ENCODE measurements at places on chromosomes 1 and 21. TPM values are rescaled to one million over a fixed set of nuclear protein-coding genes. Genes with fewer than 3 reads are reported as not detected.

DNA sequence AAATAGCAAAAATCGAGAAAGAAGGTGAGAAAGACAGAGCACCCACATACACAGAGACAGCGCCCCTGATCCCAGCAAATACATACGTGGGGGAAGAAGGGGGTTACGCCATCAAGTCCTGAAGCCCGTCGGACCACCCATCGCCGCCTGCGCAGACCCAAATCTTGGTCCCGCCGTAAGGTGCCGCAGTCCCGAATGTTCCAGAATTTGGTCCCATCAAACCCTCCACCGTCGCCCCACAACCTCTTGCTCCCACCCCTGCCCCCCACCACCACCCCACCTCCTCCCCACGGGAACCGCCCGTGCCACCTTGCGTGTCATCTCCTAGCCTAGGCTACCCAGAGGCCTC is 71.7 kb downstream of the CD46 start:
- peak; percentile 47 for DNase-seq

DNA sequence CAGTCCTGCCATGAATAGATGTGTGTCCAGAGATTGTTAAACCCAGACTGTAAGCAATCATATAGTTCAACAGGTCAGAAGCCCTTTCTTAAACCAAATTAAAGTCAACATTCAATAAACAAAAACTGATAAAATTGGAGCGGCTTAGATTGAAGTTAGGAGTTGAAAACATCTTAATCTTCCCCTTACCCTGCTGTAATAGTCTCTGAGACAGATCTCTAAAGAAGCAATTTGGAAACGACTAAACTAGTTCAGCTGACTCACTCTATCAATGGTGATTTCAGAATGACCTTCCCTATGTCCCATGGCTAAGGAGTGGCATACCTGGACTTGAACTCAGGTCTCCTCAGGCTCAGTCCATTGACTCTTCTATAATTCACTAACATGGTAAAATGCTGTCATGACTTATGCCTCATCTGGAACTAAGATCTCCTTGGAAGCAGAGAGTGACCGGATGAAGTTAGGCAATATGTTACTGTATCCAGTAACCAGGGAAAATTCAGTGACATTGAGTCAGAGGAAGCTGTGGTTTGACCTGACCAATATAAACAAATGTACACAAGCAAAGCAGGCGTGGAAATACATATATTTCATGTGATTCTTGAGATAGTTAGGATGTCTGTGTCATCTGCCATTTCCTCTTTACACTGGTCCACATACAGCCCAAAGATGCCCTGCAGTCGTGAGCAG is 30.1 kb downstream of the SGIP1 start:
- no peak for DNase-seq

DNA sequence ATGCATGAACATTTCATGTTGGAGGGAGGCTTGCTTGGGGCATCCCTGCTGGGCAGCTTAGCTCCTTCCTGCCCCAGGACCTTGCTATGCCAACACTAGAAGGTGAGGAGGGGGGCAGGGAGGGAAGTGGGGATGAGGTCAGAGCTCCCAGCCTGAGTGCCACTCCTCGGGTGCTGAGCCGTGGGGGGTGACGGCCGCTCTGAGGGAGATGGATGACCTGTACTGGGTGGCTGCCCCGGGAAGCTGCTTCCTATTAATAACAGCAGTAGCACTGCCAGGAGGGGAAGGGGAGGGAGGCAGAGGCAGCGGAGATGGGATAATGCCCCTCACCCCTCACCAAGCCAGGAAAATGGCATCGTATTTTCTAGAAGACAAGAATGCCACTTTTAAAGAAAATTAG is 60.6 kb downstream of the UBIAD1 start:
- no peak for DNase-seq

DNA sequence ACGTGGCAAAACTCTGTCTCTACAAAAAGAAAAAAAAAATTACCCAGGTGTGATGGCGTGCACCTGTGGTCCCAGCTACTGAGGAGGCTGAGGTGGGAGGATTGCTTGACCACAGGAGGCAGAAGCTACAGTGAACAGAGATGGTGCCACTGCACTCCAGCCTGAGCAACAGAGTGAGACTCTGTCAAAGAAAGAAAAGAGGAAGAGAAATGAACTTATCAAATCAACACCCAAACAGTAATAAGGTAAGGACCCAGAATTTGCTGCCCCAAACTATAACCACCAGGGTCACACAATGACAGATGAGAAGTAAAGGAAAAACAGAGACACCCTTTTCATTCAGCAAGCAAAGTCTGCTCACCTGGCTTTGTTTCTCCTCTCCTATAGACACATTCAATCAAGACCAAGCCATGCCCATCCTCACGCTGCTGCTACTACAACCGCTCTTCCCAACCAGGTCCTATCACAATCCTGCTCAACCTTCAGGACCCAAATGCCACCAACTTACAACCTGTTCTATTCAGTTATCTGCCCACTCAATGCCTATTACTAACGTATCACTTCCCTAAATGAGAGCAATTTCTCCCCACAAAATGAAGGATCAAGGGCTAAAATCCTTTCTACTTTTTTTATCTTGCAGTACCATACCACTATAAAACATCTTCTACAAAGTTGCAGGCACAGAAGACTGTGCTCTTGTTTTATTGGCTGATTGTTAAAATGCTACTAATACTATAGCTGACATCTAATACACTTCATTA is 183.5 kb downstream of the RERE start:
- DNase-seq, result no peak

- DNase-seq, result no peak
Measured at GRCh38 chr1:64059556-64059955, 143.9 kb upstream of the UBE2U start.

DNA sequence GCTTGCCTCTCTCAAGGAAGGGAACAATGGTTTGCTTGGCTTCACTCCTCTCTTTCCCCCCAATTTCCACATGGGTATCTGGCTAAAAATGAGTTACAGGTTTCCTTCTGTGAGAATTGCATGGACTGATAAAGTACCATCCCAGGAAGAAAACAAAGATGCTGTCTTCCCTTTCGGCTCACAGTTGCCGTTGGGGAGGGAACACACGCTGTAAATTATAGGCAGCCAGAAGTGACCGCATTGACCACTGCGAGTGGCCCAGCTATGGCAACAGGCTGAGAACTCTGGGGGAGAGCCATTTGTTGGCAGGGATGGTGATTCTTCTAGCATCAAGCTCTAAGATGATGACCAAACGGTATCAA is 2.9 kb downstream of the RUNX1 start:
- no peak for DNase-seq

GRCh38 chr1:239247285-239247684 is 139.1 kb upstream of the CHRM3 start:
- no peak for DNase-seq

DNA sequence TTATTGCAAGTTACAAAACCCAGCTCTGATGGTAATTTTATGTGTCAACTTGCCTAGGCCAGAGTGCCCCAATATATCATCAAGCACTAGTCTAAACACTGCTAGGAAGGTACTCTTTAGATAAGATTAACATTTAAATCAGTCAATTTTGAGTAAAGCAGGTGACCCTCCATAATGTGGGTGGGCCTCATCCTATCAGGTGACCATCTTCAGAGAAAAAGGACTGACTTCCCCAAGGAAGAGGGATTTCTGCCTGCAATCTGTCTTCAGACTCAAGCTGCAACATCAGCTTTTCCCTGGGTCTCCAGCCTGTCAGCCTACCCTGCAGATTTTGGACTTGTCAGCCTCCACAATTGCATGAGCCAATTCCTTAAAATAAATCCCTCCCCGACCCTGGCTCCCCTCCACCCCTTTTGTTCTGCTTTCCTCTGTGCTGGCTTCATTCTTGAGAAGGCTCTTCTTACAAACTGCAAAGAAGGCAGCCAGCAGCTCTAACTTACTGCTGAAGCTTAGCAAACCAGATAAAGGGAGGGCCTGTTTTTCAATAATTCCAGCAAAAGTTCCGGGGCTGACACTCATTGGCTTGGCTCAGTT is 56.4 kb upstream of the RUNX3 start:
- DNase-seq, result no peak

DNA sequence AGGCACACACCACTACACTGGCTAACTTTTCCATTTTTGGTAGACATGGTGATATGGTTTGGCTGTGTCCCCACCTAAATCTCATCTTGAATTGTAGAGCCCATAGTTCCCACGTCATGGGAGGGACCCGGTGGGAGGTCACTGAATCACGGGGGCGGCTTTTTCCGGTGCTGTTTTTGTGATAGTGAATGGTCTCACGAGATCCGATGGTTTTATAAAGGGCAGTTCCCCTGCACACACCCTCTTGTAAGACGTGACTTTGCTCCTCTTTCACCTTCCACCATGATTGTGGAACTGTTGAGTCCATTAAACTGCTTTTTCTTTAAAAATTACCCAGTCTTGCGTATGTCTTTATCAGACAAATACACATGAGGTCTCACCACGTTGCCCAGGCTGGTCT is 1.3 kb upstream of the FTCD start:
- DNase-seq, result peak; percentile 46

DNA sequence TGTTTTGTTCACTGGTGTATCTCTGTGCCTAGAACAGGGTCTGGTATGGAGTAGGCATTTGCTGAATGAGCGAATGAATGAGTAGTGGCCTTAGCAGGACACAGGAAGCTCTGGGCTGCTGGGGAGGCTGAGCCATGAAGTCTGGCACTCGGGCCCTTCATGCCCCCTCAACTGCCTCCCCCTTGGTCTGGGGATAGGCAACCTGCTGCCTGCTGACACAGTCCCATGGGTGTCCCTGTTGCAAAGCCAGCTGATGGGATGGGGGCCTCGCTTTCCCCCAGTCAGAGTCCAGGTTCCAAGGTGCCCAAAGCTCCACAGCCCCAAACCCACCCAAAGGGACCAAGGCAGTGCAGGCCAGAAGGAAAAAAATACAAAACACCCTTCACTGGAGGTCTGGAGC is 107.0 kb upstream of the CASZ1 start:
- peak; percentile 43 for DNase-seq

DNA sequence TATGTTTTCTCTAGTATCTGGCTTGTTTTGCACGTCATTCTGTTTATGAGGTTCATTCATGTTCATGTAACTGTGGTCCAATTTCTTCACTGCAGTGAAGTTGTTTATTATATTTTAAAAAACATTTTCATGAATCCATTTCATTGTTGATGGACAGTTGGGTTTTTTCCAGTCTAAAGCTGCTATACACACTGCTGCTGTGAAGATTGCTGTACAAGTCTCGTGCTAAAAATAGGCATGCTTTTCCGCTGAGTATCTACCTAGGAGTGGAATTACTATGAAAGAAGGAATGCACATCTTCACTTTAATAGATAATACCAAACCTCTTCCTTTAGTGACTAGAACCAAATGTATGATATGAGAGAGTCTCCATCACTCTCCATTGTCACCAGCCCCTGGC is 49.0 kb upstream of the ETS2 start:
- DNase-seq, result no peak

GRCh38 chr1:198805498-198806151 is 166.8 kb downstream of the PTPRC start:
- DNase-seq, result no peak

DNA sequence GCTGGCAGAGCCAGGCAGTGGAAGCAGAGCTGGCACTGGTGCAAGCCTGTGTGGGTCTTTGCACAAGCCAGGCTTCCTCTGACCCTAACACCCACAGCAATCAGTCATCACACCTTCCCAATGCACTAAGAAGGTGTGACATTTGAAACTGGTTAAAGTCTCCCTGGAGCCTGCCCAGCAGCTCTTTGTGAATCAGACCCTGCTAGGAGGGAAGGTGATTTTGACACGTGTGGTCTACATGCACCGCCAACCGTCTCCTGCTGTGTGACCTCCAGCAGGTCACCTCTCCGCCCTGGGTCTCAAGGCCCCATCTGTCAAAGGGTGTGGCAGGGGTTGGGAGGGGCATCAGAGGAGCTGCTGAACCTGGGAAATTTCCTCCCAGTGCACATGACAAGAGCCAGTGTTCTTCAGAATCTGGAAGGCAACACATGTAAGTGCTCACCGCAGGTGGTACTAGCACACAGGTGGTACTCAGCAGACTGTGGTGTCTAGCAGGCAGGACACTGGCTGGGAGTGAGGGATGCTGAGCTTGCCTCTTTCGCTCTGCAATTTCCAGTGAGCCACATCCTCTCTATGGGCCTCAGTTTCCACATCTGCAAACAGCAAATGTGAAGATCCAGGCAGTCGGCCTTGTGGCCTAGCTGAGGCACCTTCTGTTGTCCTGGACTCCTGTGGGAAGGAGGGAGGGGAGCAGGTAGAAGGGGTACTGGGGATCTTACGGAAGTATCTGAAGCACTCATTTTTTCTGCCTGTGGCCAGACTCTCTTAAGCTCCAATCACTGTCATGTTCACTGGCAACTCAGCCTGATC is 123.2 kb downstream of the DMRTB1 start:
- DNase-seq, result peak; percentile 57

- no peak for DNase-seq
Measured at GRCh38 chr1:54375712-54376429, 30.3 kb downstream of the SSBP3 start.

- no peak for DNase-seq
Measured at GRCh38 chr21:41199588-41199987, 31.6 kb downstream of the BACE2 start.

- no peak for DNase-seq
Measured at GRCh38 chr1:168550971-168551370, 7.2 kb upstream of the XCL2 start.

DNA sequence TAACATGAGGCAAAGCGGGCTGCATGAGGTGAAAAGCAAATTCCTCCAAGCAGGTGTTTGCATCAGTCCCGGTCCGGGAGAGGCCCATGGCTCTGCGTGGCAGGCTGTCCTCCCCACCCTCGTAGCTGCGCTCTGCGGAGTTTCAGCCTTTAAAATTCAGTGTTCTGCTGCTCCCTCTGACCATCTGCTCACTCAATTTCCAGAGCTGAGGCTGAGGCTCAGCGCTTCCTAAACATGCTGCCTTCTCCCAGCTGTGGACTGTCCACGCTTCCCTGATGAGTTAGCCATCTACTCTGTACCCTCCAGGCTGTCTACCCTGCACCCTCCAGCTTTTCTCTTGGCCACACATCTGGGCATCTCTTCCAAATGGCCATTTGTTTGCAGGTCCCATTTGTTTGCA is 87.7 kb downstream of the KCNJ6 start:
- DNase-seq, result no peak

DNA sequence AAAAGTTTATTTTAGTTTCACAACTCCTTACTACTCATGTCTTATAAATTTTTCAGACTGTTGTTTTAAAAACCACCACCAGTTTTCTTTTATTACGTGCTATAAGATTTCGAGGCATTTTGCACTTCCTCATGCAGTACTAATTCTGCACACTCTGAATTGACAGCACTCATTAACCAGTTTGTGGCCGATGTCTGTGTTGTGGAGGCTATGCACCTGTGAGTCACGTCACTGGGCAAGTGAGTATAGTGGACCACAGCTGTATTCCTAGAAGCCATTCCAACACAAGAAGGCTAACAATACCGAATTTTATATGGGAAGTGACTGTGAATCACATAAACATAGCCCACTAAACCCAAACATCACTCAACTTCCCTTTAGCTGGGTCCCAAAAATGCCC is 21.0 kb upstream of the SPATA6 start:
- no peak for DNase-seq

COL11A1 gene
- total RNA-seq, result 0.13 TPM

PLEKHN1 gene
- total RNA-seq, result not detected

LCE3D gene
- total RNA-seq, result not detected

FCGR1A gene
- 8.1 TPM for total RNA-seq

AKNAD1 gene
- total RNA-seq, result not detected

NEGR1 gene
- total RNA-seq, result 5.2 TPM

NTNG1 gene
- not detected for total RNA-seq

RHOU gene
- total RNA-seq, result 3.8 TPM

DMBX1 gene
- total RNA-seq, result not detected

Data from cardiac septum (tissue), 1 donor.